A549 treated with AZD2906 at 1 μM for 4 hours (cell line): ENCODE measurements at places on chromosomes 12 and 14. TPM values are rescaled to one million over a fixed set of nuclear protein-coding genes. Genes with fewer than 3 reads are reported as not detected.

PDE3A gene
- total RNA-seq: 2.2 to 3.6 TPM (median 2.9 TPM) in 5 replicates

KLHDC1 gene
- total RNA-seq: 0.09 to 0.54 TPM (median 0.25 TPM) in 5 replicates

TEX22 gene
- 0.10 to 0.20 TPM (median 0.14 TPM) in 5 replicates for total RNA-seq

IL26 gene
- not detected in 5 replicates for total RNA-seq

CLEC1A gene
- not detected in 5 replicates for total RNA-seq

MMP17 gene
- total RNA-seq: 8.1 to 12.1 TPM (median 10.5 TPM) in 5 replicates

SERPINA5 gene
- 0.11 to 0.21 TPM (median 0.18 TPM) in 5 replicates for total RNA-seq

KIF26A gene
- total RNA-seq: 2.5 to 4.7 TPM (median 3.8 TPM) in 5 replicates

CALCOCO1 gene
- 17.5 to 22.9 TPM (median 18.9 TPM) in 5 replicates for total RNA-seq

ATXN7L3B gene
- 12.5 to 17.5 TPM (median 15.3 TPM) in 5 replicates for total RNA-seq

SVOP gene
- not detected in 5 replicates for total RNA-seq

MMP19 gene
- total RNA-seq: 0.35 to 0.85 TPM (median 0.39 TPM) in 5 replicates

SMOC1 gene
- 15.9 to 22.8 TPM (median 18.2 TPM) in 5 replicates for total RNA-seq

DACT1 gene
- total RNA-seq: 0.34 to 0.74 TPM (median 0.64 TPM) in 5 replicates

PPP4R4 gene
- total RNA-seq: 0.36 to 0.48 TPM (median 0.44 TPM) in 5 replicates

ETV6 gene
- total RNA-seq: 3.2 to 3.9 TPM (median 3.4 TPM) in 5 replicates

RGS6 gene
- total RNA-seq: not detected in 5 replicates

SELPLG gene
- total RNA-seq: 0.79 to 1.1 TPM (median 0.94 TPM) in 5 replicates

CAPZA3 gene
- not detected in 5 replicates for total RNA-seq

SLC25A21 gene
- 0.68 to 1.2 TPM (median 0.87 TPM) in 5 replicates for total RNA-seq

REP15 gene
- total RNA-seq: 0.14 to 0.52 TPM (median 0.30 TPM) in 5 replicates

ANO2 gene
- 0.07 to 0.21 TPM (median 0.15 TPM) in 5 replicates for total RNA-seq

DDN gene
- total RNA-seq: 0.50 to 0.82 TPM (median 0.66 TPM) in 5 replicates

PRIMA1 gene
- total RNA-seq: 0.45 to 0.72 TPM (median 0.60 TPM) in 5 replicates

SCN8A gene
- 1.1 to 1.8 TPM (median 1.6 TPM) in 5 replicates for total RNA-seq

EPS8 gene
- 44.2 to 58.1 TPM (median 51.8 TPM) in 5 replicates for total RNA-seq

LALBA gene
- not detected in 5 replicates for total RNA-seq

INHBC gene
- 0.05 to 0.06 TPM (median 0.05 TPM) in 3 of 5 replicates, not detected in the others for total RNA-seq

CLEC12A gene
- total RNA-seq: not detected in 5 replicates

ISCU gene
- 86.6 to 99.7 TPM (median 93.1 TPM) in 5 replicates for total RNA-seq

TCL1A gene
- total RNA-seq: not detected in 5 replicates

EMP1 gene
- total RNA-seq: 193 to 239 TPM (median 235 TPM) in 5 replicates

PZP gene
- not detected in 5 replicates for total RNA-seq

PLEKHG7 gene
- total RNA-seq: not detected in 5 replicates

GLS2 gene
- 0.15 to 0.62 TPM (median 0.20 TPM) in 5 replicates for total RNA-seq

CCDC38 gene
- total RNA-seq: 0.06 to 0.13 TPM (median 0.10 TPM) in 5 replicates

KRT72 gene
- total RNA-seq: 0.05 TPM in 1 of 5 replicates, not detected in the others

PTPRB gene
- total RNA-seq: 0.45 to 0.78 TPM (median 0.65 TPM) in 5 replicates

C3AR1 gene
- not detected in 5 replicates for total RNA-seq

GARIN6 gene
- not detected in 5 replicates for total RNA-seq

SERPINA4 gene
- total RNA-seq: 0.03 to 0.09 TPM (median 0.05 TPM) in 4 of 5 replicates, not detected in the other

PPFIBP1 gene
- total RNA-seq: 15.8 to 25.2 TPM (median 20.6 TPM) in 5 replicates

TAS2R7 gene
- not detected in 5 replicates for total RNA-seq

ADAM21 gene
- 0.02 to 0.03 TPM in 2 of 5 replicates, not detected in the others for total RNA-seq

SLC35F4 gene
- total RNA-seq: not detected in 5 replicates
